NCI-H510A treated with DMSO at 0.1 percent for 48 hours (cell line): ENCODE measurements at places on chromosomes 1 and 21.

DNA sequence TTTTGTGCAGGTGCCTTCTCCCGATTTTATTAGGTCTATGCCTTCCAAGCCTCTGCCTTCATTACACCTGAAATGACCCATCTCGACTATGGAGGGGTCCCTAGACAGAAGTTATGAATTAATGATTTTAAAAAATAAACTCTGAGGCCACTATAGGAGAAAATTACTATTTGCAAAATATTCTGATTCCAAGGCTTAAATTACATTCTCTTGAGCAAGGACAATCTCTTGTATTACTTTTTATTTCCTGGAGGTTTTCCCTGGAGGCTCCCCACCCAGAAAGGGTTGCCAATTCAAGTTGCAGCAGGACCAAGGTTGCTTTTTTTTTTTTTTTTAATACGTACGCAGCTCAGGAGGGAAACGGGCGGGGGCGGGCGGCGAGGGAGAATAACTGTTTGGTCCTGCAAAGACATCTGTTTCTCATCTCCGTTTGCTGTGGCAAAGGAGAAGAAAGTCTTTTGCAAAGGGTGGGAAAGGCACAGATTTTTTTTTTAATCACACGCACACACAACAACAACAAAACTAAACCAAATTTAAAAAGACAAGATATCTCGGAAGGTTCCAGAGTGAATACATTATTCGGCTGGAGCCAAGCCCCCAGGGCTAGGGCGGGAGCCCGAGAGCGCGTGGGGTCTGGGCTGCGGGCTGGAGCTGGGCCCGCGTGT is 618 bp upstream of the SERTAD4 start:
- DNase-seq: no peak

GRCh38 chr1:19423130-19423529 is 62.2 kb downstream of the CAPZB start:
- no peak for DNase-seq

GRCh38 chr1:6494627-6495026 is 3.2 kb upstream of the PLEKHG5 start:
- no peak for DNase-seq

DNA sequence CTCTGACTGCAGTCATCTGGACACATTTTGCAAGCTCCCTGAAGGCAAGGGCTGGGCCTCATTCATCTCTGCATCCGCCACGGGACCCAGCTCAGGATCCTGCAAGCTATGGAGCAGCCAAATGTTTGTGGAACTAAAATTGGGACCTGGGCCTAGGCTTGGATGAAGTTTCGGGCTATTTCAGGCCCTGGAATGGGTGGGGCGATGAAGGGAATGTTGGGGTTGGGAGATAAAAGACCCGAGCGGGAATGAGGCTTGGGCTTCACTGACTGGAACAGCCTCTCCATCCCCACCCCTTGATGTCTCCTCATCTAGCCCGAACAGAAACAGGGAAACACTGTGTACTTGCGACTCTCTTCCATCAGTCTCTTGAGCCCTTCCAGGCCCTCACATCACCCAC is 7.3 kb upstream of the AHCYL1 start:
- DNase-seq: no peak

- no peak for DNase-seq
These were observed 545.6 kb downstream of the AJAP1 start for GRCh38 chr1:5200006-5200405.

DNA sequence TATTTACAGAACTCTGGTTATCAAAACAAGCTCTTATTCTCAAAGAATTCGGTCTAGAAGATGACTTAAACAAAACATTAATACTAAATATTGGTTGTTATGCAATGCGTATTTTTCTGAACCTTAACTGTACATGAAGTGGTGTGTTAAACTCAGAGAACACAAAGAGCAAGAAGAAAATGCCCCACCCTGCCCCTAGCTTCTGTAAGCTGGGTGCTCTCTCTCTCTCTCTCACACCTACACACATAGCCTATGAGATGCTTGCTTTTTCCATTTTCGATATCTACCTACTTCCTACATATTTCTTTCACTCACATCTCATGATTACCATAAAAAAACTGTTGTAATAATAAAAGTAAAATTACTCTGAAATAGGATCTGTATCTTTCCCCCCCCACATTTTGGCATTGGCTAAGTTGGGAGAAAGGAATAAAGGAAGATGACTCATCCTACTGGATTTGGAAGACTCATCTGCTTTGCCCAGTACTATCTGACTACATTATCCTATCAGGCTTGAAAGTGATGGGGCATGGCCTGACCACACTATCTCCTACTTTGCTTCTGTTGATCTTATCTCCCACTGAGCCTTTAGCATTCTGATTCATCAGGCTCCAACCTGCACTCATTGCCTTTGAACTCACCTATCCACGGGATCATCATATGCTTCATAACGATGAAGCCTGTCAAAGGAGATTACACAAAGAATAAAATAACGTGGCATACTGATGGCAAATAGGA is 2.9 kb downstream of the CRYZ start:
- DNase-seq: no peak

- DNase-seq: peak; percentile 25
These were observed 167.9 kb downstream of the KIF26B start for GRCh38 chr1:245322673-245323072.
